ENCODE measurements at places on chromosomes 4 and X.

GRCh38 chr4:52377563-52377962, 281.5 kb downstream of the USP46 start:
- DNase-seq, result no peak

GRCh38 chr4:5839751-5840674, 52.9 kb downstream of the CRMP1 start:
- DNase-seq, result no peak

DNA sequence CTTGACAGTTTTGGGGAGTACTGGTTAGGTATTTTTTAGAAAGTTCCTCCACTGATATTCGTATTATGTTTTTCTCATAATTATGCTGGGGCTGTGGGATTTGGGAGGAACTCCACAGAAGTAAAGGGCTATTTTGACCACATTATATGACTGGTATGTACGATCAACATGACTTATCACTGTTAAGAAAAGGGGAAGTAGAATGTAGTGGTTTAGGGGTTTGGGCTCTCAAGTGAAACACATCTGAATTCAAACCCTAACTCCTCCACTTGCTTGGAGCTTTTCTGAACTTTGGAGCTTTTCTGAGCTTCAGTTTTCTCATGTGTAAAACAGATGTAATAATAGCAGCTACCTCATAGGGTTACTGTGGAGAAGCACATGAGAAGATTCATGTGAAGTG, 96.4 kb upstream of the C1GALT1C1 start:
- DNase-seq, result no peak

- DNase-seq, result peak; percentile 14
Measured at GRCh38 chr4:150056569-150056968, 21.7 kb upstream of the DCLK2 start.

DNA sequence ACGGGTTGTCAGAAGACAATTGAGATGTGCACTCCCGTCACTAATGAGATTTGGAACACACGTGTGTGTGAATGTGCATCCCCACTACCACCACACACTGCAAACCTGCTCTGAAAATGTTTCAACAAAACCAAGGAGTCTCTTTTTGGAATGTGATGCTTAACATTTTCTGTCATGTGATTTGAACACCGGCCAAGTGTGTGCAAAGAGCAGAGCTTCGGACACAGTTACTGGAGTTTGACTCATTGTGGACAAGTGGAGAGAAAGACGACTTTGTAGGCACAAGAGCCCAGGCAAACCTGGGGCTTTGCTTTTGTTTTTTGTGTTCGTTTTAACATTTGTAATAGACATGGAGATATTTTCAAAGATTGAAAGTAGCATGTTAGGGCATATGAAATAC, 49.2 kb downstream of the CCKAR start:
- DNase-seq, result no peak

GRCh38 chr4:143554728-143555597, 41.5 kb downstream of the SMARCA5 start:
- no peak for DNase-seq

- no peak for DNase-seq
Measured at GRCh38 chr4:61666244-61666643, 466.1 kb downstream of the ADGRL3 start.

DNA sequence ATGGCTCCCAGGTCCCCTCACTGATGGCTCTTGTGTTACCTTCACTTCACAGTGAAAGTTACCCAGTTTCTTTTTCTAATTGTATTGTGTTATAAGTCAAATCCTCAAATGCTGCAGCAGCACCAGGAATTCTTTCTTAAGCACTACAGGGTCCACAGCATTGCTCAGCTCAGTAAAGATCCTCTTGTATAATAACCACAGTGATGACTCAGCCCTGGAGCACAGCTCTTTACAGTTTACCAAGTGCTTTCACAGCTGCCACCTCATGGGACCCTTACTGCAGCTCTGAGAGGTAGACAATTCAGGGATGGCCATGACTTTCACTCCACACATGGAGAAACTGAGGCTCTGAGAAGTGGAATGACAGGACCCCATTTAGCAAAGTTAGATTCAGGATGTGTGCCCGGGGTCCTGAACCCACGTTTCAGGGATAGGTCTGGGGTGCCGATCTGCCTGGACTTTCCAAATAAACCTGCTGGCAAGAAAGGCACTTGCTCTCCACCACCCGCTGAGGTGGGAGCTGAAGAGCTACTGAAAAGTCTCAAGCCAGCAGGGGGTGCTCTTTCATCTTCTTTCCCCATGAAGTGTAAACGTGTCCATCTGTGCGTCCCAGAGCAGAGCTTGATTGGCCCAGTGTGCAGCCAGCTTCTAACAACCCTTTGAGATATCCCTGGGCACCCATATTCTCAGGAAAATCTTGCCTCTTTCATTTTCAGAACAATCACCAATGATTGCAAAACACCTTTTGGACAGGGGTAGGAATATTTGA, 35.7 kb upstream of the GABRQ start:
- DNase-seq, result no peak

DNA sequence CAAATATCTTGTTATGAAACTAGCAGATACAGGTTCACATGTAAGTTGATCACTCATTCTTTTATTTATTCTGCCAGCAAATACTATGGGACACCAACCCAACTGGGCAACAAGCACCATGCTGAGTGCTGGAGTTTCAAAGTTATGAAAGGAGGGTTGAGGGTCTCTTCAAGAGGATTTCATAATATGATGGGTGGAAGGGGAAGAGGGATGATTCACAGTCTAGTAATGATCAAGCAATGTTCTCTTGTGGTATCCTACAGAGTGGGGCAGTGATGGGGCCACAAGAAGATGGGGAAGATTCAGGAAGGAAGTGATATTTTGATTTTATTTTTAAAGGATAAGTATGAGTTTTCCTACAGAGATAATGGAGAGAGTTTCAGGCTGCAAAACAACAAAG, 46.2 kb upstream of the TXK start:
- DNase-seq, result no peak

DNA sequence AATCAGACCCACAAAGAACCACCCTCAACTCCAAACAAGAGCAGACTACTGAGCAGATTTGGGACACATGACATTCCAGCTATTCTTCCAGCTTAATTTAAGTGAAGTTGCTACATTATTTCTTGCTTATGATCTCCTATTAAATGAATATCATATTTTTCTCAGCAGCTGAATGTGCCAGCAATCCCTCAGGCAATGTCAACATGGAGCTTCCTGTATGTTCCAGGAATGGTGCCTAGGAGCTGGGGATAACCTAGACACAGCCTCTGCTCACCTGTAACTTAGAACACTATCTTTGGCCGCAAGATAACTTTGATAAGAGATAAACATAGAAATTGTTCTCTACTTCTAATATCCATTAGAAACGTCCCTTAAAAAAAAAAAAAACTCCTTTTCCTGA, 274.4 kb upstream of the RASGEF1B start:
- no peak for DNase-seq

- peak; percentile 73 for DNase-seq
Measured at GRCh38 chr4:1731180-1731579, 9.9 kb downstream of the TACC3 start.

DNA sequence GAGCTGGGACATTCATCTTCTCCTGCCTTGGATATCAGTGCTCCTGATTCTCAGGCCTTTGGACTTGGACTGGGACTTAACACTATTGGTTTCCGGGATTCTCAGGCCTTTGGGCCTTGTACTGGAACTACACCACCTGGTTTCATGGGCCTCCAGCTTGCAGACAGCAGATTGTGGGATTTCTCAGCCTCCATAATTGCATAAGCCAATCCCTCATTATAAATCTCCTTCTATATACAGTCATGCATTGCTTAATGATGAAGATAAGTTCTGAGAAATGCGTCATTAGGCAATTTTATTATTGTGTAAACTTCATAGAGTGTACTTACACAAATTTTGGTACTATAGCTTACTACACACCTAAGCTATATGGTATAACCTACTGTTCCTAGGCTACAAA, 8.9 kb upstream of the CCNG2 start:
- DNase-seq, result no peak

- no peak for DNase-seq
Measured at GRCh38 chr4:183240581-183241321, 79.3 kb downstream of the CLDN22 start.

GRCh38 chrX:50967736-50968135, 57.2 kb downstream of the BMP15 start:
- peak; percentile 44 for DNase-seq

- no peak for DNase-seq
Measured at GRCh38 chr4:110949542-110949941, 326.7 kb upstream of the PITX2 start.

DNA sequence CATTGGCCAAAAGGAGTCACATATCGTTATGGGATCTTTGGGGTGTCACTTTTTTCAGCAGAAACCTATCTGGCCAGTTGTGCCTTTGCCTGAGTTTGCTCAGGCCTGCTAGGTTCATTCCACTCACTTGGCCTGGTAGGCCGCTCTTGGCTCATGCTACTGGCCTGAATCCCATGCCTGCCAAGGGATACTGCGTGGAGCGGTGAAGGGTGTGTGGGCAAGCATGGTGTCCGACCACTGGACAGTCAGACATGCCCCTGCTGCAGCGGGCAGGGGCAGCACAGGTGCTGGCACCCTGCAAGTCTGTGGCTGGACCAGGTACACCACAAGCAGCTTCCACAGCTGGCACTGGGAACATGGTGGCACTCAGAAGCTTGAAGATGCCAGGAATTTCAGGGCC, 11.3 kb upstream of the PPM1K start:
- no peak for DNase-seq

- DNase-seq, result no peak
Measured at GRCh38 chr4:28062562-28062961, 1201.9 kb downstream of the STIM2 start.

DNA sequence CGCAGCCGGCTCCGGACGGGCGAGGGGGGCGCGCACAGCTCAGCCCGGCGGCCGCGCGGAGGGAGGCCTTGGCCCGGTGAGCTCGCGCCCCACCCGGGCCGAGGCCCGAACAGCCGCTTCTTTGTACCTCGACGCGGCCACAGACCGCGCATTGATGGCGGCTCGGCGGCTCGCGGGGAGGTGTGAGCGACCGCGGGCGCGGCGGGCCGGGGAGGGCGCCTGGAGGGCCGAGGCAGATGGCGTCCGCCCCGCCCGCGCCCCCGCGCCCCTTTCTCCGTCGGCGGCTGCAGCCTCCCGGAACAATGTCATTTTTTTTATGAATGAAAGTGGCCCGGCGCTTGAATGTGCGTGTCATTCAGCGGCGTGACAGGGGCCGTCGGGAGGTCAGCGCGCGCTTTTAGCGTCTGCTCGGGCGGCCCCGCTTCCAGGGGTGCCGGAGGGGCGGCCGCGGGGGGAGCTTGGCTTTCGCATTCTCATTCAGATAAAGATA, 1.8 kb downstream of the FGFR3 start:
- no peak for DNase-seq

- no peak for DNase-seq
Measured at GRCh38 chr4:108118505-108118904, 50.2 kb downstream of the LEF1 start.

- no peak for DNase-seq
Measured at GRCh38 chr4:172813359-172813923, 355.2 kb upstream of the GALNT7 start.

- no peak for DNase-seq
Measured at GRCh38 chr4:163757219-163757618, 262.7 kb downstream of the TMA16 start.

GRCh38 chr4:186651181-186651603, 72.5 kb downstream of the FAT1 start:
- no peak for DNase-seq

- no peak for DNase-seq
Measured at GRCh38 chr4:1491328-1492141, 85.3 kb upstream of the NKX1-1 start.

GRCh38 chr4:20384456-20384855, 132.8 kb downstream of the SLIT2 start:
- DNase-seq, result no peak

- no peak for DNase-seq
Measured at GRCh38 chr4:114265342-114265741, 285.9 kb upstream of the ARSJ start.

DNA sequence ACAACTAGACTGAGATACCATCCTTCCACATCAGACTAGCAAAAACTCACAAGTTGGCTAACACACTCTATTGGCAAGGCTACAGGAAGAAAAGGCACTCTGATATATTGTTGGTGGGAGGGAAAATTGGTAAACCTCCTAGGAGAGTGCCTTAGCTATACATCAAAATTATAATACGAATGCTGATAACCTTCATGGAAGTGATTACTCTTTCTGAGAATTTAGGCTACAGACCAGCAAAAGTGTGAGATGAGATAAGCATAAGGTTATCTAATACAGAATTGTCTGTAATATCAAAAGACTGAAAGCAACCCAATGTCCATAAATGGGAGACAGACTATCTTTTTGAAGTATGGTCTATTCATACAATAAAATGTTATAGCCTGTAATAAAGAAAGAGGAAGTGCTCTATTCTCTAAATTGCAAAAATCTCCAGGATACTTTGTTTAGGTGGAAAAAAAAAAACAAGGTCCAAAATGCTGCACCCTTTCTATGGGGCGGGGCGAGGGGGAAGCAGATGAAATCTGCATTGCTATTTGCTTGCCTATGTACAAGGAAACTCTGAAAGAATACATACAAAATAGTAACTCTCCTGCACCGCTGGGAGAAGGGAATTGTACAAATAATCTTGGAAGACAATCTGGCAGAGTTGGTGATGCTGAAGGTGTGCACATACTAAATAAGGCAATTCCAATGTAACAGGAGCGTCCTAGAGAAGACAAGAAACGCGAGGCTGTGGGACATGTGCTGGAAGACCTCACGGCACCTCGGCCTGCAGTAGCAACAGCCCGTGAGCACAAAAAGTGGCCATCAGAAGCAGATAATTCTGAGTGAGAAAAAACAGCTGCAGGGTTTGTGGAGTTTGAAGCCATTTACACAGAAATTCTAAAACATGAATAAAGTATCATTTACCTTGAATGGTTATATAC, 109.7 kb downstream of the AFAP1 start:
- DNase-seq, result no peak

DNA sequence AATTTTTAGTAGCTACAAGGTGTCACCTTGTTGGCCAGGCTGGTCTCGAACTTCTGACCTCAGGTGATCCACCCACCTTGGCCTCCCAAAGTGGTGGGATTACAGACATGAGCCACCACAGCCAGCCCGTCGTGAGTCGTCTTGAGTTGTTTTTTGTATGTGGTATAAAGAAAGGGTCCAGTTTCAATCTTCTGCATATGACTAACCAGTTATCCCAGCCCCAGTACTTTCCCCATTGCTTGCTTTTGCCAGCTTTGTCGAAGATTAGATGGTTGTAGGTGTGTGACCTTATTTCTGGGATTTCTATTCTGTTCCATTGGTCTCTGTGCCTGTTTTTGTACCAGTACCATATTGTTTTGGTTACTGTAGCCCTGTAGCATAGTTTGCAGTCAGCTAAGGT, 105.9 kb downstream of the OR13H1 start:
- DNase-seq, result peak; percentile 12

GRCh38 chrX:13028871-13029636, 15.4 kb downstream of the FAM9C start:
- DNase-seq, result peak; percentile 62
